Left ventricle myocardium inferior (tissue), 1 donor: ENCODE measurements at places on chromosomes 6 and 20. TPM values are rescaled to one million over a fixed set of nuclear protein-coding genes. Genes with fewer than 3 reads are reported as not detected.
A peak's percentile ranks its signal among the peaks of the same experiment; 100 is the strongest.

DNA sequence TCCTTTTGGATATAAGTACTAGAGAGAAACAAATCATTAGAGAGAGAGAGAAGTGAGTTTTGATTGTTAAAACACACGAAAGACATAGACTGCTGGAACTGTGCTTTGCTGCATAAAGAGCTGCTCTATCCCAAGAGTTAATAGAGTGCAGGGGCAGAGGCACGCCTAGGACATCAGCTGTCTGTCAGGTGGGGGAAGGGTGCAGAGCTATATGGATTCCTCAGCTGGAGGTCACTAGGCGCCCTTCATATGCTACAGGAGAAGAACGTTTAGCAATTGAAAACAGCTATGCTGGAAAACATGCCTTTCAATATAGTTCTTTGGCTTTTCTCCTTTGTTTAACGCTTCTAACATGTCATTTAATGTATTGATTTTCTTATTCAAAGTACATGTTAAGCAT lies 169.0 kb upstream of the MCHR2 start:
- H3K27me3 ChIP-seq = peaks cover 12% of the 10 kb centered on the region
- H3K4me3 ChIP-seq = no peak overlapping the region
- no peaks in the 10 kb centered on the region for H3K36me3 ChIP-seq
- no peak overlapping the region for H3K27ac ChIP-seq
- DNase-seq = no peak

DNA sequence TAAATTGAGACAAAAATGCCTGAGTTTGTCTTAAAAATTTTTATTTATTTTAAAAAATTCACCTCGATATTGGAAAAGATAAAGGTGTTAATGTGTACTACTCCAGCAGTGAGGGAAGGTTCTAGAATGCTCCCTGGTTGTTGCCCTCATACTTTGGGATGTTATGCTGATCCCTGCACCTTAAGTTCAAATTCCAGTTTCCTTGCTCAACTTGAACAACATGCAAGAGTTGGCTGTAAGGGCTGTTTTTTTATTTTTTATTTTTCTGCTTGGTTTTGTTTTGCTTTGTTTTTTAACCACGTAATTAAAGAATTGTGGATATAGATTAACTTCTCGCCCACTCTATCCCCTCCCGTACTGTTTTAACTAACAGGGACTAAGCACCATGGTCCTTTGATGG lies 158.7 kb upstream of the CITED2 start:
- no peak for DNase-seq
- no peak overlapping the region for H3K27ac ChIP-seq
- H3K27me3 ChIP-seq = no peaks in the 10 kb centered on the region
- no peak overlapping the region for H3K4me3 ChIP-seq

GRCh38 chr20:24702501-24703283 lies 233.3 kb downstream of the SYNDIG1 start:
- H3K4me1 ChIP-seq = no peaks in the 10 kb centered on the region
- no peak overlapping the region for H3K27ac ChIP-seq
- DNase-seq = no peak

DNA sequence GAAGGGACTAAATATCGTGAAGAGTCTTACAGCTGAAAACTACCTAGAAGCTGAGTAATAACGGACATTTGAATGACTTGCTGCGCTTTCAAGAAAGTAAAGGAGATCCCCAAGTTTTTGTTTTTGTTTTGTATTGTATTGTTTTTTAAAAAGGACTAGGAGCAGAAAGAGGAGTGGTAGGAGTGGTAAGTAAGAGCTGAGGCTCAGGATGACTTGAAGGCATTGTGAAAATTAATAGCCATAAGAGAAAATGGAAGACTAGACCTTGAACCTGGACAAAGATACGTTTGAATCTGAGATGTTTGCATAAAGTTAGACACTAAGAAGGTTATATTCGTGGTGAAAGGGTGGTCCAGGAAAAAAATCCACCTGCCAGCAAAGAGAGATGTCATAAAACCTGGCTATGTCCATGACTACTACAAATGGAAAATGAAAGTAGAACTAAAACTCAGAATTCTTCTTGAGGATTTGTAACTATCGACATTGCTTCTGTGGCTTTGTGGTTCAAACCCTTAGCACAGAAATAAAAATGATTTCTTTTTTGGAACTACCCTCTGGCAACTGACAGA lies 824.8 kb upstream of the FLRT3 start:
- H3K4me3 ChIP-seq = peak overlapping the region; percentile 25
- no peaks in the 10 kb centered on the region for H3K4me1 ChIP-seq
- no peak overlapping the region for H3K27ac ChIP-seq
- DNase-seq = no peak
- H3K36me3 ChIP-seq = no peaks in the 10 kb centered on the region
- H3K27me3 ChIP-seq = no peaks in the 10 kb centered on the region

DNA sequence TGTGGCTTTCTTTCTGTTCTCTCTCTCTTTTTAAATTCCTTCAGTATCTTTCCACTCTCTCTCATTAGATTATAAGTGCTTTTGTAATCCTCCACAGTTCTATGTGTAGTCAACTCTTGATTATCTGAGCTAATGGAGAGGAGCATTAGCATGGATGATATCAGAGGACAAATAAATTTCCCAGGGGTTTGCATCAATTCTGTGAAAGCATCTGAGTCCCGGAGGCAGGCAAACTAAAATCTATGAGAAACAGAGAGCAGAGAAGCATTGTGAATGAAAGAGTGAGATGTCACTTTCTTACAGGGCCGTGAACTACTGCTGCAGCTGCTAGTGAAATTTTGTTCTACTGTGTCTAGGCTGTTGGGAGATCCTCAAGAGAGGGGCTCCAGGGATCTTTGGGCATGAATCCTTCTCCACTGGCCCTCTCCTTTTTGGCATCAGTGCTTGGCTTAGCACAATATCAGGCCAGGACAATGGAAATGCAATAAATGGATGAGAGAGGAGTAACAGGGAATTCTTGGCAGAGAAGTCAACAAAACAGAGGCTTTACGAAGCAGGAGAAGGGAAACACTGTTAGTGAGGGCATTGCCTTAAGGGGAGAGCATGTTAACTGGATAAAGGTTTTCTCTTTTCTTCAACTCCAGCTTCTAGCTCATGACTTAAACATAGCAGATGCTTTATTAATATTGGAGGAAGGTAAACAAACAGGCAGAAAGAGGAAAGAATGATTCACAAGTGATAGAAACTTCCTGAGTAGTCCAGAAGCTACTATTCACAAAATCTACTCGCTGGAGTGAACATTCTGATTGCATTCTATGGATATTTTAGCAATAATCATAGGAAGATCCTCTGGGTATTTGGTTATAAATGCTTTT lies 847.0 kb upstream of the MAP3K7 start:
- H3K27me3 ChIP-seq = no peaks in the 10 kb centered on the region
- no peaks in the 10 kb centered on the region for H3K36me3 ChIP-seq
- no peak overlapping the region for H3K27ac ChIP-seq
- no peak overlapping the region for H3K4me3 ChIP-seq
- no peak for DNase-seq
- no peaks in the 10 kb centered on the region for H3K4me1 ChIP-seq

GRCh38 chr6:132974122-132974521 lies 159.8 kb downstream of the RPS12 start:
- H3K27ac ChIP-seq = no peak overlapping the region
- no peaks in the 10 kb centered on the region for H3K27me3 ChIP-seq
- no peaks in the 10 kb centered on the region for H3K36me3 ChIP-seq
- no peak for DNase-seq
- H3K4me3 ChIP-seq = no peak overlapping the region

GRCh38 chr20:25580711-25581110 lies 4.6 kb downstream of the NINL start:
- H3K27ac ChIP-seq = no peak overlapping the region
- peaks cover 48% of the 10 kb centered on the region for H3K27me3 ChIP-seq
- no peak for DNase-seq

GRCh38 chr6:31252625-31253024 lies 19.3 kb downstream of the HLA-C start:
- H3K4me1 ChIP-seq = no peaks in the 10 kb centered on the region
- H3K27ac ChIP-seq = no peak overlapping the region
- no peak for DNase-seq
- H3K27me3 ChIP-seq = peaks cover 4% of the 10 kb centered on the region
- H3K36me3 ChIP-seq = no peaks in the 10 kb centered on the region

DNA sequence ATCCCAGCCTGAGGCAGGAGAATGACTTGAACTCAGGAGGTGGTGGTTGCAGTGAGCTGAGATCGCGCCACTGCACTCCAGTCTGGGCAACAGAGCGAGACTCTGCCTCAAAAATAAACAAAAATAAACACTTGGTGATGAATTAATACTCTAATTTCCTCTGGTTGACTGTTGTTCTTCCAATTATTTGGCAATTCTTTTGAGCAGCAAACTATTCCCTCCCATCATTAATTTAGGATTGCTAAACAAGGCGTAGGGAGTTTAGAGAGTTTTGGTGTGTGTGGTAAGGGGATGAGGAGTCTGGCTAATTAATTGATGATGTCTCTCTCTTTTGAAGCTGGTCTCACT lies 2.7 kb upstream of the ID1 start:
- peaks cover 40% of the 10 kb centered on the region for H3K4me1 ChIP-seq
- peak overlapping the region; percentile 93 for H3K27ac ChIP-seq
- H3K27me3 ChIP-seq = no peaks in the 10 kb centered on the region
- DNase-seq = no peak
- no peak overlapping the region for H3K4me3 ChIP-seq

GRCh38 chr6:163038317-163038716 lies 310.5 kb downstream of the PACRG start:
- H3K4me1 ChIP-seq = no peaks in the 10 kb centered on the region
- H3K27me3 ChIP-seq = no peaks in the 10 kb centered on the region
- H3K4me3 ChIP-seq = no peak overlapping the region
- no peak for DNase-seq

DNA sequence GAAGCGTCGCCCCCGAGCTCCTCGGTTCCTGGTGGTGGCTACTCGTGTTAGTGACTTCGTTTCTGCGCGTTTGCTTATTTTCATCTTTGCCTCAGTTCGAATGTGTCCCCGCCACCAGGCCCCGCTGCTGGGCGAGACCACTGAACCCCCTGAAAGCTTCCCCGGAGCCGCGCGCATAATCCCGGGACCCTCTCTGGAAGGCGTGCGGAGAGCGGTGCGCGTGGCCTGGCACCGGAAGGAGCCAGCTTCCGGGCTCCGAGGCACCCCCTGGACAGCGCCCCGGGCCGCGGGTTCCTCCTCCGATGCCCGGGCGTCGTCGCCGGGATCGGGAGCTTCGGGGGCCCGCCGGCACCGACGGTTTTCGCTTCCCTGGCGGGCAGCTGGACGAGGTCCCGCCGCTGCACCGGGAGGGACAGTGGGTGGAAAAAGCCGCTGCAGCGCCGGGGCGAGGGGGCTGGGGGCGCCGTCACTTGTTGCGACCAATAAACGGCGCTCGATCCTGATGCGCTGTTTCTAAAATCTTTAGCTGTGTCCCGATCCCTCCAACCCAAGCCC lies 643 bp upstream of the SLC35D3 start:
- DNase-seq = no peak
- H3K4me1 ChIP-seq = peaks cover 36% of the 10 kb centered on the region
- no peaks in the 10 kb centered on the region for H3K36me3 ChIP-seq

GRCh38 chr20:17541596-17541995 lies 10.4 kb upstream of the BFSP1 start:
- no peak overlapping the region for H3K27ac ChIP-seq
- no peaks in the 10 kb centered on the region for H3K27me3 ChIP-seq
- no peak overlapping the region for H3K4me3 ChIP-seq
- no peaks in the 10 kb centered on the region for H3K36me3 ChIP-seq
- H3K4me1 ChIP-seq = no peaks in the 10 kb centered on the region
- DNase-seq = no peak

DNA sequence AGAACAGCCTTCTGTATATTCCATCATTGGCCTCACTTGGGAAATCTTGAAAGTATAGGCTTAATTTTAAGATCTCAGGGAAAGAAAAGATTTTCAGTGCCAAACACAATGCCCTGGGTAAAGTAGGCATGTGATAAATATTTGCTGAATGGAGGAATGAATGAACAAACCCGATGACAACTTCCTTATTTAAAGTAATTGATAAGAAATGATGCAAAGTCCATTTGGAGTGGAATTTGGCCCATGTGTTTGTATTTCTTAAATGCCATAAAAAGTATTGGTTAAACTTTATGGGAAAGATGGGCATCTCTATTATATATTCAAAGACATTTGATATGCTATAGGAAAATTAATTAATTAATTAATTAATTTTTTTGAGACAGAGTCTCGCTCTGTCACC lies 3.7 kb downstream of the TIAM2 start:
- peaks cover 51% of the 10 kb centered on the region for H3K27me3 ChIP-seq
- DNase-seq = no peak
- H3K4me1 ChIP-seq = peaks cover 12% of the 10 kb centered on the region

GRCh38 chr6:130840050-130840449 lies 12.8 kb downstream of the SMLR1 start:
- H3K4me3 ChIP-seq = no peak overlapping the region
- H3K27me3 ChIP-seq = no peaks in the 10 kb centered on the region
- DNase-seq = no peak
- peaks cover 15% of the 10 kb centered on the region for H3K36me3 ChIP-seq

DNA sequence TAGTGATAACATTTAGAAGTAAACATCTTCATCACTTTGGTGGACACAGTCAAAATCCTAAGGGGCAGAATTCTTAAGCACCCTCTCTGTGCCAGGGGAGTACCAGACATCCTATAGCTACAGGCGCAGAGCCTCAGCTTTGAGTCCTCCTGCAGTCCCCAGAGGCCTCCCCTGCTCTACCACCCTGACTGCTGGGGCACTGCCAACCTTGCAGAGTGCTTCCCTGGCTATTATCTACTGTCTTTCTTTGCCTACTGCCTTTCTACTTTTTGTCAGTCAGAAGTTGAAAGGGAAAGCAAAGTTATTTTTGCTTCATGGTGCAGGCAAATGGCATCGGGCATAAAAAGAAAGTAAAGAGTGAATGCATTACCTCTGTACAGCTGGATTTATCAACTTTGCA lies 80.1 kb downstream of the AIG1 start:
- H3K4me3 ChIP-seq = peak overlapping the region; percentile 7
- peaks cover 10% of the 10 kb centered on the region for H3K36me3 ChIP-seq
- DNase-seq = peak; percentile 46
- peaks cover 20% of the 10 kb centered on the region for H3K4me1 ChIP-seq

DNA sequence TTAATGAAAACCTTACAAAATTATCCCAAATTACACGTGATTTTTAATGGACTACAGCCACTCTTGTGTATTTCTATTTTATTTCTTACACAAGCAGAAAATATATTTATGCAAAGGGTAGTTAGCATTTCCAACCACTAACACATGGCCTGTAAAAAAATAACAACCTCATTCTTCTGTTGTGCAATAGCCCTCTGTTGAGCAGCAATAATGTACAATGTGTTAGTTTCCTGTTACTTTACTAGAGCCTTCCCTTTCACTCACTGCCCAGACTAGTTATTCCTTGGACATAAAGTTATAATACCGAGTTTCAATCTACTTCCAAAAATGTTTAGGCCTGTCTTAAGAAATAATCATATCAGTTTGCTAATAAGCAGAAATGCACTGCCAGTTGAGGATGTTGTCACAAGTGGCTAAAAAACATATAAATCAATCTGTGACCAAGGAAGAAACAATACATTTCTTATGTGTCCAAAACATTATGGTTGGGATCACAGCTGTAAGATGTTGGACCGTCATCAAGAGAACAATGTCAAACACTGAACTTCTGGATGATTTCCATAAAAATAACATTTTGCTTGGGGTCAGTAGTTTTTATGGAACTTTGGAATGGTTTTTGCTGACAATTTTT lies 73.6 kb upstream of the RNF146 start:
- H3K27me3 ChIP-seq = no peaks in the 10 kb centered on the region
- H3K4me3 ChIP-seq = no peak overlapping the region
- peak overlapping the region; percentile 49 for H3K27ac ChIP-seq
- DNase-seq = no peak
- H3K36me3 ChIP-seq = no peaks in the 10 kb centered on the region

ADGB gene
- total RNA-seq = not detected

CAGE1 gene
- total RNA-seq = not detected

LKAAEAR1 gene
- total RNA-seq = not detected

NRN1 gene
- 8.8 TPM for total RNA-seq

KIAA1755 gene
- total RNA-seq = 7.1 TPM

GPSM3 gene
- total RNA-seq = 5.0 TPM

NHLRC1 gene
- total RNA-seq = 1.1 TPM

FNDC11 gene
- 0.14 TPM for total RNA-seq
